Smooth muscle cell of trachea (primary cell): ENCODE measurements at places on chromosomes 5 and 9. TPM values are rescaled to one million over a fixed set of nuclear protein-coding genes. Genes with fewer than 3 reads are reported as not detected.

The TMC1 gene
- 1.3 TPM in 1 of 2 replicates, not detected in the other for total RNA-seq

The BARHL1 gene
- not detected in 2 replicates for total RNA-seq

The TSSK1B gene
- total RNA-seq: 0.15 and 0.50 TPM in 2 replicates

The PCDHA7 gene
- 0.29 and 0.66 TPM in 2 replicates for total RNA-seq

The GRXCR2 gene
- total RNA-seq: not detected in 2 replicates

The EPB41L4A gene
- total RNA-seq: 0.29 and 0.33 TPM in 2 replicates

The PCDHGB5 gene
- total RNA-seq: 27.9 and 40.4 TPM in 2 replicates

The LRRC14B gene
- total RNA-seq: not detected in 2 replicates

The FBN2 gene
- 12.1 and 78.2 TPM in 2 replicates for total RNA-seq

The TRIM14 gene
- 6.5 and 7.0 TPM in 2 replicates for total RNA-seq
